ENCODE measurements at places on chromosomes 7 and 10.

DNA sequence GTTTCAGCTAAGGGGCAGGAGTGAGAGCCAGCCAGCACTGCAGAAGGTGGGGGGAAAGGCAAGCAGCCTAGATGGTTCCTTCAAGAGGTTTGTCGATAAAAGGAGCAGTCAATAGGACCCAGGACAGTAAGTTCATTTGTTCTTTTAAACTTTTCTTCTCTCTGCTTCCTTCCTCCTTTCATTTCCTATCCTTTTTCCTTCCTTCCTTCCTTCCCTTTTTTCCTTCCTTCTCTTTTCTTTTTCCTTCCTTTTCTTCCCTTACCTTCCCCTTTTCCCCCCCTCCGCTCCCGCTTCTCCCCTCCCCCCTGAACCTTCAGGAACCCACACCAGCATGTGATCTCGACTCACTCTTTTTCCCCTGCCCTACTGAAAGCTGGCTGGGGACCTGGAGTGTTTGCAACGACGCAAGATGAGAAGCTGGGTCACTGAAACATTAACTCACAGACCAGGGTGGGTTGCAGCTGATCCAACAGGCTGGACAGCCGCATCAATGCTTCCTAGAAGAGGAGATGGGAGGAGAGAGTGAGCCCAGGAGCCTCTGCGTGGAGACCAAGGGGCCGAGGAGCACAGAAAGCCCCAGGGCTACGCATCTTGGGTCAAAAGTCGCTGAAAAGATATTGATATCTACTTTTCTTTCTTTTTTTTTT lies 103.4 kb upstream of the SDK1 start:
- no peak for DNase-seq

DNA sequence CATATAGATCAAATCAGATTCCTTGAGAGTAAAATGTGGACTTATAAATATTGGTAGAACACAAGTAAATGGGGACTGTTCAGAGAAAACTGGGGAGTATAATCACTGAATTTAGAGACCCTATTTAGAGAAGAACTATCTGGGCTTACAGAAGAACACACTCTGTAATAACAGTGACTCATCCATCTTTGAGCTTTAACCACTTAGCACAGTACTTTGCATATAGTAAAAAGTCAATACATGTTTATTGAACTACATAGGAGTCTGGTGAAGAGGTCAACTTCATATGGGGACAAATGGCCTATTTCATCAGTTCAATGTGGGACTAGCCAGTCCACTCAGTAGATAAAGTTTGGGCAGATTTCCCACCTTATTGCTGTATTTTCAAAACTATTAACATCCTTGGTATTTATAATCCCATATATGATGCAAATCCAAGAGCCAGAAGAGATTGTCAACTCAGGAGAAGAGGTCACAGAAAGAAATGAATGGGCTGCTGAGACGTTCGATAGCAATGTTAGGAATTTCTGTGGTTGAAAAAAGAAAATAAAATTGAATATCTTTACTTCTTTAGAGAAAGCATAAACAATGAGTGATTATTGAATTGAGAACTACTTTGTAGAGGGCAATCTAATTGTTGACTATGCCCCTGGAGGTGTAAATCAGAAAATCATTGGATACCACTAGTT lies 119.3 kb upstream of the CACNA2D1 start:
- DNase-seq = peak; percentile 30

- no peak for DNase-seq
These were observed 187.6 kb upstream of the KLF14 start for GRCh38 chr7:130921391-130922180.

DNA sequence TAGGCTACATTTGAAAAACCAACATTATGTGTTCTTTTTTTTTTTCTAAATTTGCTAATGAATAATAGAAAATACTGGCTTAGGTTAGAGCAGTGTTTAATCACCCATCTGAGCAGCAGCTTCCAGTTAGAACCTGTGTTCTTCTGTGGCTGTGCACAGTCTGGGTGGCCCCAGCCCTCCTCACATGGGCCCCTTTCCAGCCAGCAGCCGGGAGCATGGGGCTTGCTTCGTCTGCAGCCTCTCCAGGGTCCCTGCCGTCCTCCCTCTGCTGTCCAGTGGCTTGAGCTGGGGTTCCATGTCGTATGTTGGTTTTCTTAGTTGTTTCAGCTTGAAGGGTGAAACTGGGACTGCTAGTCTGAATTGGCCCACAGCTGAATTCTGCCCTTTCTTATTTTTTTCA lies 37.3 kb downstream of the BNIP3 start:
- DNase-seq = no peak

- DNase-seq = no peak
These were observed 2.8 kb upstream of the COL1A2 start for GRCh38 chr7:94391726-94392392.

DNA sequence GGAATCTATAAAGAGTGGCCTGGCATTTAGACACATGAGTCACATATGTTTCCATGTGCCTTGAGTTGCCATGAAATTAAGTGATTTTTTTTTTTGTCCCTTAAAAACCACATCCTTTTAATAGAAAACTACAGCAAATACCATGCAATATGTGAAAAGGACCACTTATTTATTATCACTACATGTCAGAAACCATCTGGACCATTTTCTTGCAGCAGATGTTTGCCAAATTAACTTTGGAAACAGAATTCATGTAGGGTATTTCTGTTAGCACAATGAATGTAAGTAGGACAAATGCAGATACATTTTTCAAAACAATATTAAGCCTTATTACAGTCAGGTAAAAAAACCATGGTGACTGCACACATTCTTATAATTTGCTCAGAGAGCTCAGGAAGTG lies 230.6 kb downstream of the REEP3 start:
- no peak for DNase-seq

- DNase-seq = no peak
These were observed 115.8 kb downstream of the ADAM12 start for GRCh38 chr10:126272526-126272925.

GRCh38 chr7:105011141-105011830 lies 2.7 kb upstream of the KMT2E start:
- DNase-seq = no peak

GRCh38 chr7:54705436-54705835 lies 53.6 kb downstream of the SEC61G start:
- DNase-seq = no peak

- DNase-seq = no peak
These were observed 7.5 kb downstream of the AGK start for GRCh38 chr7:141558544-141559183.

DNA sequence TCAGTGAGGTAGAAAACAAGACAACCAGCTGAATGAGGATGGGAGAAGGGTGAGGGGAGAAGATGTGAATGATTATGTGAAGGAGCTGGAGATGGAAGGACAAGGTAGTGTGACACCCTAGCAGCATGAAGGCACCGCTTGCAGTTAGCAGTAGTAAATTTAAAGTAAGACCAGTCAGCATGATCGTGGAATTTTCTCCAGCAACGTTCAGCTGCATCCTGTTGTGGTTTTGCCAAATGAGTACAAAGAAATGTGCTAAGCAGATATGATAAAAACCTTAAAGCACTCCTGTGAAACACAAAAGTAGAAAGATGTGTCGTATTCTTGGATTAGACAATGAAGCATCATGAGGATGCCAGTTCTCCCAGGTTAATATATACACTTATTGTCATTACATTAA lies 34.1 kb upstream of the IFRD1 start:
- no peak for DNase-seq

- no peak for DNase-seq
These were observed 59.3 kb downstream of the OSBPL3 start for GRCh38 chr7:24920451-24921361.

Data from NCI-H526 treated with DMSO at 0.1 percent for 48 hours (cell line).